ENCODE measurements at places on chromosomes 4 and X.

GRCh38 chrX:866441-866990 is 235.9 kb downstream of the SHOX start:
- no peak for DNase-seq

DNA sequence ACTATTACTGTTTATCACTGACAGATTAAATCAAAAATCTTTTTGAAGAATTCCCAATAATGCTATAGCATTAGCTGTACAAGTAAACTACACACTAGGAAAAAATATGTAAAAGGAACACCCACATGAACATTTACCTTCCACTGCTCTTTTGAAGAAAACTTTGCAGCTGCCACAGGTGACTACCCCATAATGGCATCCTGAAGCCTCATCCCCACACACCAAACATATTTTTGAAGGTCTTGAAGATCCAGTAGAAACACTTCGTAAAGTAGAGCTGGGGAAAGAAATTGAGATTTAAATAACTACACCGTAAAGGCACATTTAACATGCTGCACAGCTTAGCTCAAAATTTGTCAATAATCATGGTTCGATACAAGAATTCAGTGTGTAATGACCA is 182.4 kb downstream of the NR3C2 start:
- no peak for DNase-seq

- peak; percentile 96 for DNase-seq
Observed at GRCh38 chr4:17103231-17103630, 204.8 kb upstream of the LDB2 start.

GRCh38 chr4:13656569-13657405 is 29.3 kb upstream of the BOD1L1 start:
- DNase-seq: peak; percentile 81

- DNase-seq: peak; percentile 4
Observed at GRCh38 chrX:106955004-106955772, 35.0 kb downstream of the CLDN2 start.

GRCh38 chr4:84146300-84146959 is 352.7 kb downstream of the NKX6-1 start:
- no peak for DNase-seq

DNA sequence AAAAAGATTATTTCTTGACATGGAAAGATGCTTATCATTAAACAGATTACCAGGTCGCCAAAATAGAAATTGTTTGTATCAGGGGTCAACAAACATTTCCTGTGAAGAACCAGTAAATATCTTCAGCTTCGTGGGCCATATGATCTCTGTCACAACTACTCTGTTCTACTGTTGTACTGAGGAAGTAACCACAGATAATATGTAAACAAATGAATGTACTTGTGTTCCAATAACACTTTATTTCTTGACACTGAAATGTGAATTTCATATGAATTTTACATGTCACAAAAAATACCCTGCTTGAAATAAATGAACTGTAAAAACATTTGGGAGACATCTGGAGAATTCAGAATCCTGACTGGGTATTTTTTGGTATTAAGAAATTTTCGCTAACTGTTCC is 4.7 kb upstream of the FHL1 start:
- DNase-seq: no peak

- no peak for DNase-seq
Observed at GRCh38 chr4:55989766-55990165, 41.0 kb downstream of the CEP135 start.

DNA sequence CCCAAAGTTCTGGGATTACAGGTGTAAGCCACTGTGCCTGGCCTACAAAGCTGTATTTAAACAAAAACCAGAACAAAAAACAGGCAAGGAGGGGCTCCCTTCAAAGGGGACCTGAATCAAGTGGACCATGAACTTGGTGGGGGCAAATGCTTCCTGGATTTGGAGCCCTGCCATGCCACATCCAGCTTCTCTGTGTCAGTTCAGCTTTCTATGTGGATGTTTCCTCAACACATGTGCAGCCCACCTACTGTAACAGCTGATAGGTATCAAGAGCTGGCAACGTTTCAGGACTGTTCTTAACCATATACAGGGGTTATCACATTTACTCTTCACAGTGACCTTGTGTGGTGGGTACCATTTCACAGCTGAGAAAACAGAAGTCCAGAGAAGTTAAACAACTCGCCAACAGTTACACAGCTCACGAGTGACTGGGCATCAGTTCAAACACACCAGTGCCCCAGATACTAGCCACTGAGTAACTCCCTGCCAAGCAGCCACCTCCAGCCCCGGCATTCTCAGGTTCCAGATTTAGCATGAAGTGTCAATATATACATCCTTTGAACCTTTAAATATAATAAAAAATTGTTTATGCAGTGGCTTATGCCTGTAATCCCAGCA is 7.5 kb downstream of the GPR143 start:
- no peak for DNase-seq

DNA sequence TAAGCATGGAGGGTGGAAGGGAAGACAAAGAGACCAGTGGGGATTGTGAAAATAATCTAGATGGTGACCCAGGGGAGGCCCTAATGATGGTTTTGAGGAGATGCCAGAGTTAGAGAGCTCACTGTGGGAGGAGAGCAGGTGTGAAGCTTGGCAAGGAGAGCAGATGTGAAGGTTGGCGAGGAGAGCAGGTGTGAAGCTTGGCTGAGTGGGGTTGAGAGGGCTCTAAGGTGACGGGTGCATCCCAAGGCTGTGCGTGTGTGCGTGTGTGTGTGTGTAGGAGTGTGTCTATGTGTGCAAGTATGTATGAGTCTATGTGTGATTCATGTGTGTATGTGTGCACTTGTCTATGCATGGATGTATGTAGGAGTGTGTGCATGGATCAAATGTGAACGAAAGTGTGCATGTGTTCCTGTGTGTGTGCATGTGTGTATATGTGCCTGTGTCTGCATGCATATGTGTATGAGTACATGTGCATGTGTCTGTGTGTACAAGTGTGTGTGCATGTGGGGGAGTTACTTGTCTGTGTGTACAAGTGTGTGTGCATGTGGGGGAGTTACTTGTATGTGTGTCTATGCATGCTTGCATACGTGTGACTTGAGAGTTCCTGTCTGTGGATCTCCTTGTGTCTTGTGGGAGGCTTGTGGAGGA is 72.0 kb downstream of the EVC start:
- no peak for DNase-seq

DNA sequence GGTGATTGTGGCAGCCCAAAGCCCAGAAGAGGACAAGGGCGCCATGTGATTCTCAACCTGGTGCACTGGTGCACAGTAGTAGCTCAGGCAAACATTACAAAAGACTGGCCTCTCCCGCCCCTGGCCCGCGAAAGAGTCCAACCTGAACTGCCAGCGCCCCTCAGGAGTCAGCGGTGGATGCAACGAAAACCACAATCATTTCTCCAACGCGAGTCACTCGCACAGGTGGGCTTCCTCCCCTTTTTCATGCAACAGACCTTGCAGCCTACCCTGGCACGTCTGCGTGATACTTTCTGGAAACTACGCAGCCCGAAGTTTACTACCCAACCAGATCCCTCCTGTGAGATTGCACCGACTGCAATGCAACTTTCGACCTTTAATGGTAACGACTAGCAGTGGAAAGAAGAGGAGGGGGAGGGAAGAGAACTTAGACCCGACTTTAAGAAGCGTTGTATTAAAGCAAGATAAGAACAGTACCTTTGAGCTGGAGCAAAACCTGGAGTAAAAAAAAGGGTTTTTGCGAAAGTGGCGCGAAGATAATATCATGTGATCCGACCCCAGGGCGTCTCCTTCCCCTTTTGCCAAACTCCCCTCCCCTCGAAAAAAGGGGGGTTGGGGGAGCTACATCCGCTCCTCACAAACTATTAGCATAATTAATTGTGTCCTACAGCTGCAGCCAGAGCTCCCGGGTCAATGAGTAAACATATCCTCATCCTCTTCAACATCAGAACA is 63.3 kb upstream of the CCDC160 start:
- DNase-seq: no peak

- no peak for DNase-seq
Observed at GRCh38 chr4:56086073-56086541, 137.4 kb downstream of the CEP135 start.

- peak; percentile 8 for DNase-seq
Observed at GRCh38 chr4:83219344-83220331, 65.0 kb downstream of the COQ2 start.

DNA sequence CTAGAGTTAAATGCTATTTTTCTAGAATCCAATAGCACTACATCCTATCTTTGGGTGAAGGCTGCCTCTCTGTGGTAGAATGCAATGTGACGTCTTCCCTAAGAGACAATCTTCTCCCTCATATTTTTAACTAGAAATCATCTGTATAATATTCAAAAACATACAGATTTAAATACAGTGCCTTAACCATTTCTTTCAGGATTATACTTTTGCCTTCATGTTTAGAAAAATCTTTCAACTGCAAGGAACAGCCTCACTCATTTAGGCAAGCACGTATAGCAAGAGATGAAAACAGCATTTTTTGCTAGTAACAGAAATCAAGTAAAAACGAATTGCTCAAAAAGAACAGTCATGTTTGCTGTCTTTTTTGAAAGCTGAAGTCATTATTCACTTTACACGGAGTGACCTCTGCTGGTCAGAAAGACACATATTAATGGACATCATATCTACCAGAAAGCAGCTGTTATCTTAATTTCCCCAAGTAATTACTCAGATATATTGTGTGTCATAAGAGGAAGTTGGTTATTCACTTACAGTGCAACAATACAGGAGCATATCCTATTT is 422.3 kb downstream of the STPG2 start:
- DNase-seq: peak; percentile 25

GRCh38 chr4:105560421-105560848 is 8.0 kb downstream of the ARHGEF38 start:
- peak; percentile 3 for DNase-seq

GRCh38 chr4:177057186-177057585 is 252.5 kb upstream of the NEIL3 start:
- DNase-seq: no peak

DNA sequence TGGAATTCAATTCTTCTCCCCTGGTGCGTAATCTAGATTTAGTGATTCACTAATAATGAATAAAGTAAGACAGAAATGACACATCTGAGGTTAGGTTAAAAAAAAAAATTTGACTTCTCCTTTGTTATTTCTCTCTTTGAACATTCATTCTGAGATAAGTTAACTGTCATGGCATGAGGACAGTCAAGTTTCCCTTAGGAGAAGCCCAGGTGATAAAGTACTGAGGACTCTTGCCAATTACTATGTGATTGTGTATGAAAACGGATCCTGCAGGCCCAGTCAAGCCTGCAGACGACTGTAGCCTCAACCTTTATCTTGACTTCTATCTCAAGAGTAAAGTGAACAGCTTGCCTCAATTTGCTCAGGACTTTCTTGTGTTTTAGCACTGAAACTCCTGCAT is 293.2 kb downstream of the PRR32 start:
- DNase-seq: no peak

GRCh38 chr4:165325732-165326512 is 1.5 kb upstream of the MSMO1 start:
- peak; percentile 95 for DNase-seq

DNA sequence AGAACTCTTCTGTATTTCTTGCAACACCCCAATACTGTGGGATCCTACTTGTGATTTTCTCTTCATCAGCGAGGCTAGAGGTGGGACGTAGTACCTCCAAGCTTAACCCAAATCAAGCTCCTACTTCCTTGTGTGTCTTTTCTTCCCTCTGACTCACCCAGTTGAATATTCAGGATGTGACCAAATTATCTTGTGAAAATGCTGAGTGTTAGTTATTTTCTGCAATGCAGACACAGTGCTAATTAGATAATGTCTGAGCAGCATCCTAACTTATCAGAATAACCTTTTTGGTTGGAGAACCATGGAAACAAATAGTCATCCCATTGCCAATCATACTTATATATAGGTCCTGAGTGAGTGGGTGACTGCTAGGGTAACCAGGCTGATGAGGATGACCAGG is 2.4 kb downstream of the MEPE start:
- no peak for DNase-seq

DNA sequence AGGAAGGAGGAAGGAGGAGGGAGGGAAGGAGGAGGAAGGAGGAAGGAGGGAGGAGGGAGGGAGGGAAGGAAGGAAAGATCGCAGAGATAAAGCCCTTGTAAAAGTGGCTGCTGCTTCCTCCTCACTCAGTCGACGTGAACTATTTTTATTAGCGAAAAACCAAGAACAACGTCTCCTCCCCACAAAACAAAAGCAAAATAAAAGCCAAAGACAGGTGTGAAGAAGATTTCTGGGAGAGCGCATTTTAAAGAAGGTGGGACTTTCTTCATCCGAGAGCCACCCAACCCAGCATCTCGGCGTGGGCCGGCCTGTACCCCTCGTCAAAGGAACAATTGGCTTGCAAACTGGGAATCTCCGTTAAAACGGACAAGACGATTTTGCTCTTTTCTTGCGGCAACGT is 40.7 kb upstream of the ASMTL start:
- DNase-seq: no peak

DNA sequence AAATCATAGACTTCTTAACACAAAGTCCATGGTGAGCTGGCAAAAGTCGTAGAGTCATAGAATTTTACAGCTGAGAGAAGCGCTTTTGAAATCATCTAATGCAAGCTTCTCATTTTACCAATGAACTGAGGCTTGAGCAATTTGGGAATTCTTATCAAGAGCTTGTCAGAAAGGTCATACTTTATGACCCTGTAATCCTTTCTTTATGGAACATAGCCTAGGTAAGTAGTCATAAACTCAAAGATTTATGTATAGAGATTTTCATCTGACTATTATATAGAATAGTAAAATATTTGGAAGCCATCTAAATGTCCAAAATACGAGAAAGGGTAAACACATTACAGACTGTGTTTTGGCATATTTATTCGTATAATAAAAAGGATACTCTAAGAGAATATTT is 563.5 kb downstream of the PCDH7 start:
- no peak for DNase-seq

DNA sequence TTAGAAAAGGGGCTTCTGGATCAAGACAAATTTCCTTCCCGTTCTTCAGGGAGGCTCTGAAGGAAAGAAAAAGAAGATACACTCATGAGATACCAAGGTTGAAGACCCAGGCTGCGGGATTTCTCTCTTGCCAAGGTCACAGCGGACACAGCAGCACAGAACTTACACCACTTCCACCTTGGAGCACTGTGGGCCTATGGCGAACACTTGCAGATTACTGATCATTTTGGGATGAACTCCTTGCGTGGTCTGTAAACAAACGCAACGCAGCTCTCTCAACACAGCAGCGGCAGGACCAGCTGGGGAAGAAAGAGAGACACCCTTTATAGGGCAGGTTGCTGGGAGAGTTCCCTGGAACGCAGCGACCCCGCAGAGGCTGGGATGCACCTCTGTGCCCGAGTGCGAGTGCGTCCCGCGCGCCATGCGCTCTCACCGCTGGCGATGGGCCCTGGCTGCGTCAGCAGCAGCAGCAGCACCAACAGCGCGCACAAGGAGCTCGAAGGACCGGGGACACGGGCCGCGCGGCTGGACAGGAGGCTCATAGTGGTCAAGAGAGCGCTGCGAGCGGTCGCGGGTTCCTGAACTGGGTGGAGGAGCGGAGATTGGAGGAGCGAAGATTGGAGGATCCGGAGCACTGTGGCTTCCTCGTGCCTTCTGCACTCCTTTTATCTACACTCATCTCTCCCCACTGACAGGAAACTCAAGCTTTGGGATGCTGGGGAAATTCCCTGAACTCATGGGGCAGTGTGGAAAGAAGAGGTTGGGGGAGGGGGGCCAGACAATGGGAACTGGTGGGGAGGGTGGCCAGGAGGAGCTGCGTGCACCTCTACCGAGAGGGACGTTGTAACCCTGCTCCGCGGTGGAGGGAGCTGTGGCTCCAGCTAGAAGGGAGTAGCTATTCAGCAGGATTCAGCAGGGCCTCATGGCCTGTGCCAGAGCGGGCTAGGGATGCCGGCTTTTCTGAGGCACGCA is at the start of gene CXCL5:
CXCL5 (minus strand) TSS at position 638 of the 972 bp plus-strand sequence; CDS start at position 542, 96 bp downstream.
- peak; percentile 75 for DNase-seq

- DNase-seq: no peak
Observed at GRCh38 chr4:71074452-71075299, 81.2 kb downstream of the DCK start.
